ENCODE measurements at places on chromosomes 11 and 22.

DNA sequence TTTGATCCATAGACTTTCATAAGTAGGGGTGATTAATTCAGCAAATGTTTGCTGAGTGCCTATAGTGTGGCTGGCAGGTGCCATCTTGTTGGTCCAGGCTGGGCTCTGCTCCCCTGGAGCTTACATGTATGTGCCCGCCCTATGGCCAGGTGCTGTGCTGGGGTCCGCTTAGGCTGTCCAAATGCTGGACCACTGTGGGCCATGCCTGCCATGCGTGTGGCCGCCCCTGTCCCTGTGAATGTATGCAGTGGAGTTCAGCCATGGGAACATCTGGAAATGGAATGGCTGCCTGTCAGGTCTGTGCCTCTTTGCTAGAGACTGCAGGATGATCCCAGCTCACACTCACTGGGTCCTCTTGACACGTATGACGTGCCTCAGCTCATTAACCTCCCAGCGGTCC is 594.6 kb downstream of the TBC1D22A start:
- DNase-seq: no peak

DNA sequence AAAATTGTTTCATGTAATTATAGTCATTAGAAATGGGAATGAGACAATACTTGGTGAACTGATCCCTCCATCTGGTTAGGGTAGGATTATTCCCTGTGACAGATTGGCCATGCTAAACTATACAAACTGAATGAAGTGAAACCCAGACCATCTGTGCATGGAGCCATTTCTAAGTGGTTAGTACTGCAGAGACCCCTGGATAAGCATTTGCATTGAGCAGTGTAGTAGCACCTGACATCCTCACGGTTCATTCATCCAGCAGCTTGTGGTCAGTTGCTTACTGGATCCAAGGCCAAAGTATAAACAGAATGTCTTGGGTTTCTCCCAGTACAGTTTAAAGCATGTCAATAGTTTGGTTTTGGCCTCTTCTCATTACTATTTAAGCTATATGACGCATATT is 93.8 kb upstream of the ARHGAP42 start:
- DNase-seq: no peak

DNA sequence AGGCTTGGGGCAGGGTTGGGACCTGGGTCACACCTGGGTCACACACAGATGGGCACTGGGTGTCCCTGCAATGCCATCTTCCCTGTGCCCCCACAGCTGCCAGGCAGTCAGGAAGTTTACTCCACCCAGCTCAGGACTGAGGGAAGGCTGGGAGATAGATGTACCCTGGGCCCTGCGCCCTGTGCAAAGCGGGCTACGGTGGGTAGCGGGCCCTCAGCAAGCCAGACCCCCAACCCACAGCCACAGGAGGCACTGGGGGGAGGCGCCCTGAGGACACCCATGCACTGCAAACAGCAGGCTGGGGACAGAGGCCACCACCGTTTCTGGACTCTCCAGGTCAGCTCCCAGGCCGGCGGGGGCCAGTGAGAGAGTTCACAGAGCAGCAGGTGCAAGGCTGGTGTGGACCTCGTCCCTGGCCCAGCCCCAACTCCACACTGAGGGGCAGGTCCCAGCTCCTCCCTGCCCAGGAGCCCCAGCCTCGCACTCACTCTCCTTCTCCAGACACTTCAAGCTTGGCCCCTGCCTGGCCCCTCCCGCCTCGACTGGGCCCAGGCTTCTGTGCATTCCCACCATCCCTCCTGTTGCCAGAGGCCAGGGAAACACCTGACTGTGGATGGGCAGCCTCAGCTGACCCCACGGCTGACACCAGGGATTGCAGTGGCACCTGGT is 4.9 kb downstream of the DUSP8 start:
- no peak for DNase-seq

DNA sequence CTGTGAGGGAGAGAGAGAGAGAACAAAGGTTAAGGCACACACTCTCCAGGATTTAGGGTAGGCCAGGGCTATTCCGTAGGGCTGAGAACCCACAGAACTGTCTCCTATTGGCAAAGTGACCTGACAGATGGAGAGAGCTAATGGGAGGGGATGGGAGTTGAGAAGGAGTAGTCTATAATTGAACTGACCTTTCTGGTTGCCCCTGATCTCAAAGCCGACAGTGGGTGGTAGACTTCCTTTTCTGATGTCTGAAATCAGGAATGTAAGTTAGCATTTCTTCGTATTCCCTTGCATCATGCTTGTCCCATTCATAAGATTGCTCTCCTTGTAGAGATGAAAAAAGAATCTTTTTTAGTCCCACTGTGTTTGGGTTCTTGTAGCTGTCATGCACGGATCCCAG is 210.1 kb downstream of the NTM start:
- no peak for DNase-seq

- DNase-seq: no peak
Measured at GRCh38 chr11:117874253-117874909, 2.1 kb downstream of the FXYD6 start.

GRCh38 chr11:21353425-21353824 is 684.0 kb downstream of the NELL1 start:
- no peak for DNase-seq
